Right lobe of liver (tissue), 6 donors: ENCODE measurements at places on chromosomes 6 and 20.

- no peak for DNase-seq
Observed at GRCh38 chr6:89978749-89979145, 84.5 kb downstream of the GJA10 start.

DNA sequence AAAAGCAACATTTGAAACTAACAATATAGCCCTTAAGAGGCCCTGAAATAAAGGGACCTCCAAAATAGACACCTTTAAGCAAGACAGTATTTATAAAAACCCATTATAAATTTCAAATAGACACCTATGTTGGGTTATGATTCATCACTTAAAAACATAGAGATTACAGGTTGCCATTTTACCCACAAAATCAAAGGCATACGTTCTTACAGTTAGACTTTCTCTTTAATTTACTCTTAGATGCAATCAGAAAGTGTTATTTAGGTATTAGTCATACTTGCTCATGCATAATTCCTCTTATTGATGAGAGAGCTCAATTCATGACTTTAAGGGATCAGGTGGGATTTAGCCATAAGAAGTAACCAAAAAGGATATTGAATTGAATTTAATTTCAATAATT lies 51.5 kb upstream of the TMEM200A start:
- DNase-seq: no peak

DNA sequence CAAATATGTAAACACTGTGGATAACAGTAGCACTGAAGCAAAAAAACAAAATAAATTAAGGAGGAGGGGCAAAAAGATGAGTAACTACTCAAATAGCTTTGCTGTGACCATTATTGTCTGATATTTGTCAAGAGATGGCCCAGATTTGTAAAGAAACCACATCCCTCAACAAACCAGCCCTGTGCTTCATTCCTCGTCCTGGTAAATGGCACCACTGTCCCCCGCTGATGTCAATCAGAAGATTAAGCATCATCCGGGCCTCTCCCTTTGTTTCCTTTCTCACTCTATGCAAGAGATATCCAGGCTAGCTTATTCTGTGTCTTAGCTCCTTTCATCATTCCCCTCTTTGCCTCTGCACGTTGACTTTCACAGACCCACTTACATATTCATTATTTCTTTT lies 259.0 kb downstream of the SYNE1 start:
- DNase-seq: no peak

DNA sequence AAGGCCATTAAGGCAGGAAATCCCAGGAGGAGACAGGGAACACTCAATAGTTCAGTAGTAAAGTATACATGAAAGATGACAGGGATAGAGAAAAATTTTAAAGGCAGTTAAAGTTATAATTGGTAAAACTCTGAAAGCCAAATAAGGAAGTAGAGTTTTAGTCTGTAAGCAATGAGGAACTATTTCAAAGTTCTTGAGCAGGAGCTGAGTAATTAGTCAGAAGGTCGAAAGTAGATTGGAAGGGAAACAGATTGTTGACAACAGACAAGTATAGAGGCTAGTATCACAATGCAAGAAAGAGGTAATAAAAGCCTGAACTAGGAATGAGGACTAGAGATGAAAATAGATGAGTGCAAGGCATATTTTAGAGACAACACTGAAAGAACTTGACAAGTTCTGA lies 150.3 kb downstream of the CDK19 start:
- no peak for DNase-seq
